ENCODE measurements at places on chromosomes 11 and 22.

DNA sequence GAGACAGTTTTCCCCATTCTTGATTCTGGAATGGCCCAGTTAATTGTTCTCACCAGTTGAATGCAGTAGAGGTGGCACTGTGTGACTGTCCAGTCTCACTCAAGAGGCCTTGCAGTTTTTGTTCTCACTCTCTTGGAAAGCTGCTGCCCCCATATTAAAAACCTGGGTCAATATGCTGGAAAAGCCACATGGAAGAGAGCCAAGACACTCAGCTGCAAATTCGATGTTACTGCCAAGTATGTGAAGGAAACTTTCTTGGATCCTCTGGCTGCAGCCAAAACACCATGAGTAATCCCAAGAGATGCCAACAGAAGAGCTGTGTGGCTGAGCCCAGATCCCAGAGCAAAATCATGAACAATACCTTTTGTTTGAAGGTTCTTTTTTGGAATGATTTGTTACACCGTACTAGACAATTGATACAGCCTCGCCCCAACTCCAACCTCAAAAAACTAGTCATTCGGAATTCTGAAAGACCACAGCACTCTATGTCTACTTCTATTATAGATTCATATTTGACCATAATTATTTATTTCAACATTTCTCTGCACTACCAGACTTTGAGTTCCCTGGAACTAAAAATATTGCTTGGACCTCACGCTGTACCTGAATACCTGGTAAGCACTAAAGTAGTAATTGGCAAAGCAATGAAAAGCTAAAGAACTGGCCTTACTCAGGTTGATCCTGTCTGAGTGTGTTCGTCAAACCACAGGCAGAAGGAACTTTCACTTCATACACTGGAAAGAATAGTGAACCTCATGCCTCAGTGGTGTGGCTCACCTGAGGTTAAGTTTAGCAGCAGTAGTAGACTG lies 378.8 kb downstream of the ETS1 start:
- DNase-seq: no peak

- DNase-seq: no peak
Measured at GRCh38 chr11:61671527-61671926, 8.7 kb upstream of the DAGLA start.

DNA sequence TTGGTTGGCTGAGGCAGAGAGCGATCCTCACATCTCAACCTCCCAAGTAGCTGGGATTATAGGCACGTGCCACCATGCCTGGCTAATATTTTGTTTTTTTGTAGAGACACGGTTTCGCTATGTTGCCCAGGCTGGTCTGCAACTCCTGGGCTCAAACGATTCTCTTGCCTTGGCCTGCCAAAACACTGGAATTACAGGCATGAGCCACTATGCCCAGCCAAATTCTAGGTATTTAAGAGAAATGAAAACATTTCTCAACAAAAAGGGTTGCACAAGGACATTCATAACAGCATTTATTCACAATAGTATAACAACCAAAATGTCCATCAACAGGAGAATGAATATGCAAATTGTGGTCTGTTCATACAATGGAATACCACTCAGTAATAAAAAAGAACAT lies 31.7 kb upstream of the RBX1 start:
- no peak for DNase-seq

GRCh38 chr22:33789690-33790253 lies 130.5 kb downstream of the LARGE1 start:
- no peak for DNase-seq

- no peak for DNase-seq
Measured at GRCh38 chr11:128553662-128554362, 33.5 kb downstream of the ETS1 start.

DNA sequence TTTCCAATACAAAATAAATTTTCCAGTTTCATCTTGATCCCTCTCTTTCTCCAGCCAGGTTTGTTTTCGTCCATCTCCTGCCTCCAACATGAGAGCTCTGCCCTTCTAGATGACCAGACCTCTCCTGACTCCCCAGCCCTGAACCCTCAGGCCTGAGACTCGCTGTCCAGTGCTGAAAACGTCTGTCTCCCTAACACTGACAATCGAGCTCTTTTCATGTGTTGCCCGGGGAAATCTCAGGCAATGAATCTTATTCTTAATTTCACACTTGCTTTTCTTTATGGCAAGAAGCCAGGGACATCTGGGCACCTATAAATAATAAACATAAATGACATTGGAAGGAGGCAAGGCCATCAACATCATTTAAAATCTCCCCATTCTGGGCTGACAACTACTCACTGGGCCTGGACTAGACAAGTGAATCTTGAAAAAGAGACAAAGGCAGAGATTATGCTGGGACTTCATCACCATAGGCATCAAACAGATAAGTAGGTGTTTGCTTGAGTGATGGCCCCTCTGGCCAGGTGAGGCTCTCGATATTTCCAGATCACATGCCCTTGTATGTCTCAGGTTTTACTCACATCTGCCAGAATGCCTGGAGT lies 274.5 kb upstream of the B3GAT1 start:
- DNase-seq: no peak

- no peak for DNase-seq
Measured at GRCh38 chr22:47270463-47271135, 508.1 kb downstream of the TBC1D22A start.

DNA sequence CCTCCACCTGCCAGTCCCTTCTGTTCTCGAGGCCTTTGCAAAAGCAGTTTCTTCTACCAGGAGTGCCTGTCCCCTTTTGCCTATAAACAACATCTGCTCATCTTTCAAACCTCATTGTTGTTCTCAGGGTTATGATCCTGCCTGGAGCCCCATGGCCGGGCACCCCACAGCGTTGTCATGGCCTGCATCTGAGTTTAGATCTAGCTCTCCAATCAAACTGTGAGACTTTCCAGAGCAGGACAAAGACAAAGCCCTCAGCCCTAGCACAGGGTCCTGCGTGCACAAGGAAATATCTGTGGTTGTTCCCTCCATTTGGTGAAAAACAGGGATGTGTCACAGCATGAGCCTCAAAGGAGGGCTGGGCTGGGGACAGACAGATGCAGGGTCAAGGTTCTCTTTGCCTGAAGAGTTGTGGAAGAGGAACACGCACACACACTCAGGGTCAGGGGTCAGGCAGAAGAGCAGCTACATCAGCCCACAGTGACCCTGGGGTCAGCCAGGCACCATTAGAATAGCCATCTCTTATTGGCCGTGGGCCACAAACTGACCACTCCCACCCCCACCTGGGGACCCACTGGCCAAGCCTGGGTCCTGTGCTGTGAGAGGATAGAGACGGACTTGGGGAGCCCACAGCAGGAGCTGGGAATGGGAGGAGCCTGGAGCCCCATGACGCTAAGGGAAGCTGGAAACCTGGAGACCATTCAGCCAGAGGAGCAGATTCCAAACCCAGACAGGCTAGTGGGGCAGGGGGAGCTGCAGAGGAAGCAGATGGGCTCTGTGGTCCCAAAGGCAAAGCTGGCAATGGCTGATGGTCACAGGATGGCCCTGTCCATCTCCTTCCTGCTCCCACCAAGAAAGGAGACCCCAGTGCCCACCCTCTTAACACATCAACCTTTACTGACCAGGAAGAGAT lies 99.4 kb downstream of the PDE2A start:
- DNase-seq: no peak

DNA sequence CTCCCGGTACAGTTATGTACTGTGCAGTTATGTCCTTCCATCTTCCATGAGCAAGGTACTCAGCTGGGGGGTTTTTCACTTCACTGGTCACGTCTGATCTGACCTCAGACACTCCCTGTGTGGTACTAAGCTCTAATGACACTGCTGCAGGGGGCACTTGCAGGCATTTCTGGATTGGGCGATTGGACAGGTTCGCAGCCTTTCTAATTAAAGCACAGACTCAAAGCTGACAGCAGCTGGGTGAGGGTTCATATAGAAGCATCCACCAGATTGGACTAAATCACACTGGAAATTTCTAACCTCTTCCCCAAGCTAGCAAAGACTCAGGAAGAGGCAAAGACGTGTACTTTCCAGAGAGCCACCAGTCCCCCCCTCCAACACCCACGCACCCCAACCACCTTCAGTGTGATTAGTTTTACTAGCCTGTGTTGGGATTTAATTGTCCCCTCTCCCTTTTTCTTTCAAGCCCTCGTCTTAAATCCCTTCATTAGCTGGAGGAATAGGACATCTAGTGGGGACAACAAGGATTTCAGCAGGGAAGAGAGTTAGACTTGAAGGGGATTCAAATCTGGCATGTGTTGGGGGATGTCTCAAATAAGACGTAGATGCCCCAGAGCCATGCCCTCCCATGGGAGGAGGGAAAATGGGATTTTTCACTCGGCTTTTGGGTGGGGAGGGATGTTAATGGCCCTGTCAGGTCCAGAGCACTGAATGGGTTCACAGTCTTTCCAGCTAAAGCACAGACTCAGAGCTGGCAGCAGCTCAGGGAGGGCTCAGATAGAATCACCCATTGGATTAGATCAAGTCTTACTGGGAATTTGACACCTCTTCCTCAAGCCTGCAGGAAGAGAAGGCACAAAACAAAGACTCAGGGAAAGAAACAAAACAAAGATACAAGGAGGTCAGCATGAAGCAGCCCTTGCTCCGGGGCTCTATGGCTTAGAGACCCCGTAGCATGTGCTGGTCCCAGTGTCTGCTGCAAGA lies 10.9 kb downstream of the INS start:
- peak; percentile 76 for DNase-seq

DNA sequence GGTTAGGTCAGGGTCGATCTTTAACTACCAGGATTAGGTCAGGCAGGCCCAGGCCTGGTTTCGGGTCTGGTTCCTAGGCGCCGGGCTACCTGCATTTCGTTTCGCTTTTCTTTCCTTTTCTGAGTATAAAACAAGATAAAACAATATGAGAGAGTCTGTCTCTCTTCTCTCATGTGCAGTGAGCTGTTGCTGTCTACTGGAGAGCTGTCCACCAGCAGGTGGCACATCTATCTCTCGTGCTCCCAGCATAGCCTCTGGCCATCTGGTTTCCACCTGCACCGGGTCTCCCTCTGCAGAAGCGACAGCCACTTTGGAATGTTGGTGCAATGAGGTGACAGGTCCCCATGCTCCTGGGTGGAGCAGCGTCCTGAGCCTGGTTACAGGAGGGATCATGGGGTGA lies 27.6 kb downstream of the RIBC2 start:
- peak; percentile 70 for DNase-seq

DNA sequence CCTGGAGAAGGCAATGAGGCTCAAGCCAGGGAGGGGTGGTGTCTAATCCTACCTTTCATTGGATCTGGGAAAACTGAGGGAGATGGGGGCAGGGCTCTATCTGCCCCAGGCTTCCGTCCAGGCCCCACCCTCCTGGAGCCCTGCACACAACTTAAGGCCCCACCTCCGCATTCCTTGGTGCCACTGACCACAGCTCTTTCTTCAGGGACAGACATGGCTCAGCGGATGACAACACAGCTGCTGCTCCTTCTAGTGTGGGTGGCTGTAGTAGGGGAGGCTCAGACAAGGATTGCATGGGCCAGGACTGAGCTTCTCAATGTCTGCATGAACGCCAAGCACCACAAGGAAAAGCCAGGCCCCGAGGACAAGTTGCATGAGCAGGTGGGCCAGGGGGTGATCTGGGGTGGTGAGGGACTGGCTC lies at the start of gene FOLR1:
FOLR1 (plus strand) TSS at position 180 of the 421 bp plus-strand sequence; CDS start at position 214, 34 bp downstream.
- DNase-seq: no peak

DNA sequence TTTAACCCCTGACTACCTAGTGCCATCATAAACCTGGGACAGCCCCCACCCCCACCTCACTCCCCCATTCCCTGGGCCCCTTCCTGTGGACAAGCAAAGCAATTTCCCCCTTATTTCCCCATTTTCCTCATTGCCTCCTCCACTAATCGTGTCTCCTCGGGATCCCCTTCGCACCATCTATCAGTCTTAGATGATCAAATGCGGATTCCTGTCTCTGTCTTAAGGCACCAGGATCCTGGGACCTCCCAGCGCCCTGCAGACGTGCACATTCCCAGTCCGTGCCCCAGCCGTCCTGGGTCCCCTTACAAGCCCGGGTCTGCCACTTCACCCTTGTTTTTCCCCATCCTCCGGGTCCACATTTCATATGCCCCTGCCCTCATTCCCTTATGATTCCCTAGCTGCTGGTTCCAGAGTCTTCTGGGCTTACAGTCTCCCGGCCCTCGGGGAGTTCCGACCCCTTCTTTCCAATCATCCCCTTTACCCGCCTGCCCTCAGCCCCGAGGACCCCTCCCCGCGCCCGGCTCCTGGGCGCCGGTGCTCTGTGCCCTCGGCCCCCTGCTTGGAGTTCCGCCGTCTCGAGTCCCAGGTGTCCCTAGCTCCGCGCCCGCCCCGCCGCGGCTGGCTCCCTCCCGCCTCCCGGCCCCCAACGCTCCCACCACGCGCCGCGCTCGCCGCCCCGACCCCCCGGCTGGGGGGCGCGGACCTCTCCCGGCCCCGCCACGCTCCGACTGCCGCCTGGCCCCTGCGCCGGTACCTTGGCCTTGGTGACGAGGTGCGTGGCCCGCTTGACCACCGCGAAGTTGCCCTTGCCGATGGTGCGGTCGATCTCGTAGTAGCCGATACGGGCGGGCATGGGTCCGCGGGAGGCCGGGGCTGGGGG lies 599 bp downstream of the SIK3 start:
- peak; percentile 82 for DNase-seq

DNA sequence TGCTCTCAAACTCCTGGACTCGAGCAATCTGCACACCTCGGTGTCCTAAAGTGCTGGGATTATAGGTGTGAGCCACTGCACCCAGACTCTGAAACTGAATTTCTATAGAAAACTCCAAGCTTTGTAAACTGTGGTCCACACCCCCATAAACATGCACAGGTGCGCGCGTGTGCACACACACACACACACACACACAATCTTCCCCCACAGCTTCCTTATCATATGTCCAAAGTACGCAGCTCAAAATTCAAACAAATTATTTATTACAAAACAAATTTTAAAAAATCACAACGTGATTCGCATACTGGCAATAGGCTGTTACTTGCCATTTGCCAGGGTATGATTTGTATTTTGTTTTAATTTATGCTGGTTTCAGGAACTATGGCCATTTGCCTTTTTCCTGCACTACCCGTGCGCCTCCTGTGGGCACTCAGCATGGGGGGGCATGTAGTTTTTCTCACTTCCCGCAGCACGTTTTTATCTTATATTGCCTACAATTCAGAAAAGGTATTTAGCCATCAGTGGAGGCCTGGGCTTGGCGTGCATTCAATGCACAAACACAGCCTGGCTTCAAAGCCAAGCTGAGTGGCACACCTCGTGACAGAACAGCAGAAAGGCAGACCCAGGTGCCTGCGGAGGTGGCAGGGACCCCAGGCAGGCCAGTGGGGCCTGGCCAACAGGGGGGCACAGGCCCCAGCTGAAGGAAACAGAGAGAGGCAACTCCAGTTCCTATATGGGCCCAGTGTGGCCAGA lies 10.8 kb upstream of the SNX32 start:
- DNase-seq: no peak

DNA sequence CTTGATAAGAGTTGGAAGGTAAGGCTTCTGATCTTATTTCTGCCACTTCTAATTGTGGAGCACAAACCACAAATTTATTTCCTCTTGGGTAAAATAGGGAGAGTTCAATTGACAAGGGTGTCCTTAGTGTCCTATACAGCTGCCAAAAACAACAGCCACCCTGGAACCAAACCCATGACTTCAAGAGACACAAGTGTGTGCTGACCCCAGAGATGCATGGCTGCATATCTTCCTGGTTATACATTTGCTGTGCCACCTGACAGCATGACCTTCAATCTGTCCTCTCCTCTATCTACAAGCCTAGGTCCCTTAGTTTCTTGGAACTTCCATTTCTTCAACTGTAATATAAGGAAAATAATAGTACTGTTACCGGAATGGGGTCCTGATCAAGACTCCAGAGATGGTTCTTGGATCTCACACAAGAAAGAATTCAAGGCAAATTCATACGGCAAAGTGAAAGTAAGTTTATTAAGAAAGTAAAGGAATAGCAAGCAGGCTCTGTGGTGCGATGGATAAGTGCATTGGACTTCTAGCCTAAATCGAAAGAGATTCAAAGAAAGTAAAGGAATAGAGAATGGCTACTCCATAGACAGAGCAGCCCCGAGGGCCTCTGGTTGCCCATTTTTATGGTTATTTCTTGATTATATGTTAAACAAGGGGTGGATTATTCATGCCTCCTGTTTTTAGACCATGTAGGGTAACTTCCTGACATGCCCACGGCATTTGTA lies 15.5 kb upstream of the TMEM123 start:
- no peak for DNase-seq
